ENCODE measurements at places on chromosomes 7 and 10.

DNA sequence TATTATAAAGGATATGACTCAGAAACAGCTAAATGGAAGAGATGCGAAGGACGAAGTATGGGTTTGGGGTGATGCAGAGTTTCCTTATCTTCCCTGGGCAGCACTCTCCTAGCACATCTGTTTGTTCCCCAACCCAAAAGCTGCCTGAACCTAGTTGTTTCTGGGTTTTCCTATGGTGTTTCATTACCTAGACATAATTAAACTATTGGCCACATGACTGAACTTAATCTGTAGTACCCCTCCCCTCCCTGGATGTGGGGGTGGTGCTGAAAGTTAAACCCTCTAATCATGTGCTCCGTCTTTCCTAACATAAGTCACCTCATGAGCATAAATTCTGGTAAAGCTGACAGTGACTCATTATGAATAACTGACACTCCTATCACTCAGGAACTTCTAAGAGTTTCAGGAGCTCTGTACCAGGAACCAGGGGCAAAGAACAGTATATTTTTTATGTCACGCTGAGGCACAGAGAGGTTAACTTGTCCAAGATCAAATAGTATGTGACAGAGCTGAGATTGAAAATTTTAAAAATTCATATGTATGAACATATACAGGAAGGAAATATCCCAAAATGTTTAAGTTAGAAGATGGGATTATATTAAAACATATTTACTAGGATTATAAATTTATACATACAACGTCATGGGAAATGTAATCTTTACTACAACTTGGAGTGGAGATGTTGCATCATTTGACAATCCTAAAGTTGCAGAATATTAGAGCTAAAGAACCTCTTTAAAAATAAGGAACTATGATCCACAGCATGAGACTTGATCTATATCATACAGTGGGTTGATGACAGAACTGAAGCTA is 4.8 kb downstream of the STRIP2 start:
- no peak for DNase-seq

- no peak for DNase-seq
Observed at GRCh38 chr10:35208949-35209613, 82.4 kb downstream of the CREM start.

DNA sequence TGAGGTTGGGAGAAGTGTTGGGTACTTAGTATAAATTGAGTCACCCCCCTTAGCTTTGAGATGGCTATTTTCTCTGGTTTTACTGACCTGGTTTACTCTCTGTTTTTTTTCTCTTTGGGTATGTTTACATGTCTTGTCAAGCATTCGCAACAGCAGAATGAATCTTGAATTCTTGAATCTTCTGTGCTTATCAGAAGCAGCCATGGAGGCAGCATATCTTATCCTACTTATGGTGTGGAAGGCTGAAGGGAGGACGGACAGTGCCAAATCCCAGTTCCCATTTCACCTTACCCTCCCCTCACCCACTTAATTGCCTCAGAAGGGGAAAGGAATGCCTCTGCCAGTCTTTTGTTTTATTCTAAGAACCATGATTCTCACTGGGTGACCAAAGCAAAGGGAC is 3.7 kb downstream of the SND1 start:
- no peak for DNase-seq

DNA sequence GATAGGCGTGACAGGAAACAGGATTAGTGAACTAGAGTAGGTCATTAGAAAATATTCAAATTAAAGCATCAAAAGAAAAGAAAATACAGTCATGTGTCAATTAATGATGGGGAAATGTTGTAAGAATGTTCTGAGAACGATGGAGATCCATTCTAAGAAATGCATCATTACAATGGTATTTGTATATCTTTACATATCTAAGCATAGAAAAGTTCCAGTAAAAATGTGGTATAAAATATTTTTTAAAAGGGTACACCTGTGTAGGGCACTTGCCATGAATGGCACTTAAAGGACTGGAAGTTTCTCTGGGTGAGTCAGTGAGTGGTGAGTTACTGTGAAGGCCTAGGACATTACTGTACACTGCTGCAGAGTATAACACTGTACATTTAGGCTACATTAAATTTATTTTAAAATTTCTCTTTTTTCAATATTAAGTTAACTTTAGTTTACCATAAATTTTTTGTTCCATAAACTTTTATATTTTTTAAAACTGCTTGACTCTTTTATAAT is 282.5 kb downstream of the BMPER start:
- no peak for DNase-seq

GRCh38 chr7:17787257-17787656 is 153.0 kb downstream of the SNX13 start:
- DNase-seq, result no peak

- no peak for DNase-seq
Observed at GRCh38 chr7:156223935-156224832, 411.9 kb upstream of the SHH start.

DNA sequence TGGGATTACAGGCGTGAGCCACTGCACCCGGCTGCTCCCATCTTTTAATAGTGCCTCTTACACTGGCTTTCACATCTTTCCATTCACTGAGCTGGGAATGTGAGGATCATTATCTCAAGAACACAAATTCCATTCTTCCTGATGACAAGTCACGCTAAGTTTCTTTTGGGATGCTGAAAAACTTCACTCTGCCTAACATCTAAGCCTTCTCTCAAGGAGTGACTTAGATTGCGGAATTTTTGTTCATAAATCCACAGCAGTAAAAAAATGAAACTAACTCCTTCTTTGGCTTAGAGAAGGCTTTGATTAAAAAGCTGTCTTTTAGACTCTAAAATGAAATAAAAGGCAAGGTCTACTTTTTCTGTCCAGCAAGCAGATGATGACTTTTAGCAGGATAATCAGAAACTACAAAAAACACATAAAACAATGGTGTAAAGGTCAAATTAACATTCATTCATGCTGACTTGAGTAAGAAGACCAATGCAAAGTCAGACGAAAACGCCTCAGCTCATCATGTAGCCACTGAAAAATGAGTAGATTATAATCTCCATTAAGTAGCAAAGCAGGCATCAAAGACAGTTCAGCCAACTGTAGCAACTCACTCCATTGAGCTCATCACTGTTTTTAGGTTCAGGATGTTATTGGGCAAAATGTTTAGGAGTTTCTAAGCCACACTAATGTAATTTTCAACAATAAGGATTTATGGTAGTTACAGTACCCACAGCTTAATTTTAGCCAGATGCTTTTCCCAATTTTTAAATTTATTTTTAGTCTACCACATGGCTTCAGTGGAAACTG is 178.8 kb downstream of the ELMO1 start:
- DNase-seq, result no peak

DNA sequence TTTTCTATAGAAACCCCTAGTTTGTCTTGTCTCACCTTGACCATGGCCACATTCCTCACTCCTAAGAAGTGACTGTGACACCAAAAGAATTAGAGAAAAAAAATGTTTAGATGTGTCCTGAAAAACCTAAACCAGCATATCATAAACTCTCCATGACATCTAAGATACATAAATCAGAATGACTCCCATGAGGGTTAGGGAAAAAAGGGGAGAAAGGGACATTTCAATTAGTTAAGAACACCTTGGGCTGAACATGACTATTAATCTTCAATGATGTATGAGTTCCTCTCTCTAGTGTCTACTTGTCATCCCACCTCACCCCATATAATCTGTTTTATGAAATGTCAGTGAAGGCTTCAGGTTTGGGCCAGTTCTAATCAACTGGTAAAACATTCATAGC is 31.1 kb downstream of the KDM7A start:
- DNase-seq, result no peak

- no peak for DNase-seq
Observed at GRCh38 chr7:137579913-137580640, 236.5 kb upstream of the PTN start.

DNA sequence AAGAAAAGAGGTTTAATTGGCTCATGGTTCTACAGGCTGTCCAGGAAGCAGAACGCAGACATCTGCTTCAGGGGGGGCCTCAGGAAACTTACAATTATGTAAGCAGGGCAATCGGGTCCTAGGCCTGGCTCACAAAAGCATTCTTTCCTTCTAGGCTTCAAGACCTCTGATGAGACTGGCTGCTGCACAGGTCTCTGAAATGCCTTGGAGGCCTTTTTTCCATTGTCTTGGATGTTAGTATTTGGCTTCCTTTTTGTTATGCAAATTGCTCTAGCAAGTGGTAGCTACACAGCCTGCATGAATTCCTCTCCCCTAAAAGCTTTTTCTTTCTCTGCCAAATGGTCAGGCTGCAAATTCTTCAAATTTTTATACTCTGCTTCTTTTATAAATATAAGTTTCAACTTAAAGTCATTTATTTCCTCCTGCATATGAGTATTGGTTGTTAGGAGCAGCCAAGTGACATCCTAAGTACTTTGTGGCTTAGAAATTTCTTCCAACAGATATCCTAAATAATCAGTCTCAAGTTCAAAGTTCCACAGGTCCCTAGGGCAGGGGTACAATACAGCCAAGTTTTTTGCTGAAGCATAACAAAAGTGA is 83.1 kb upstream of the SEMA3A start:
- no peak for DNase-seq

DNA sequence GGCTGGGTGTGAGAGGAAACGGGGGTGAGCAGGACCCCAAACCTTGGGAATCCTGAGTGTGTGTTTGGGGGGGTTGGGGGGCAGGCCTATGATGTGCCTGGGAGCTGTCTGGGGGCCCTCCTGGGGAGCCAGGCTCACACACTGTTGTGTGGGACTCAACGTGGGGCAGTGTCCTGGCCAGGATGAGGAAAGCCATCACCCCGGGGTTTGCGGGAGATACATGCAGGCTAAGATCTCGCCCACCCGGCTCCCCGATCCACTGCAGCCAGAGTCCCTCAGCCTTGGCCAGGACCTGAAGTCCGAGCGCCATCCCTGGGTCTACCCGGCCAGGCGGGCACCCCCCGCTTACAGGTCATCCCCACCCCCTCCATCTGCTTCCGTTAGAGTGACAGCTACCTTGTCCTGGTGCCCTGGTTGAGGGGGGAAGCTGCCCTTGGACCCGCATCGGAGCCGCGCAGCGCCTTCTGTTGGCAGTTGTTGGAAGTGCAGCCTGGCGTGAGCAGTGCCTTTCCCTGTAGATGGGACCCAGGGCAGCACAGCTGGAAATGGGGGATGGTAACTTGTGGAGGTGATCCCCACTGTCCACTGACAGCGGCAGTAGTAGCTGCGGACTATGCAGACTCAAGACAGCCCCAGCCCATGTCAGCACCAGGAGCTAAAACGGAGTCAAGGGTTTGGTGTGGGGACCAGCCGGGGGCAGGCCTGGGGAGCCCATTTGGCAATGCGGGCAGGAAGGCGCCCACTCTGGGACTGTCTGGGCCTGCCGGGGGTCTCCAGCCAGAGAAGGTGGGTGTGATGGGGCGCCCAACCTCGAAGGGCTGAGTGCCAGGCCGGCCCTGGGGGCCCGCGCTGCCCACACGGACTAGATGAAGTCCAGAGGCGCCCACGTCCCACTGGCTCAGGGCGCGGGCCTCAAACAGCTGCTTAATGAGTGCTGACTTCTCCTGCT is 885.6 kb upstream of the ZNF722 start:
- DNase-seq, result no peak

- DNase-seq, result peak; percentile 79
Observed at GRCh38 chr7:48782511-48782910, 141.8 kb upstream of the CDC14C start.

- DNase-seq, result no peak
Observed at GRCh38 chr10:88474884-88475844, 108.0 kb downstream of the RNLS start.

GRCh38 chr10:96889415-96890171 is 57.5 kb downstream of the LCOR start:
- DNase-seq, result no peak

- no peak for DNase-seq
Observed at GRCh38 chr7:105742787-105743186, 133.6 kb downstream of the ATXN7L1 start.

GRCh38 chr10:118543714-118544400 is 51.6 kb downstream of the PRLHR start:
- DNase-seq, result peak; percentile 40

DNA sequence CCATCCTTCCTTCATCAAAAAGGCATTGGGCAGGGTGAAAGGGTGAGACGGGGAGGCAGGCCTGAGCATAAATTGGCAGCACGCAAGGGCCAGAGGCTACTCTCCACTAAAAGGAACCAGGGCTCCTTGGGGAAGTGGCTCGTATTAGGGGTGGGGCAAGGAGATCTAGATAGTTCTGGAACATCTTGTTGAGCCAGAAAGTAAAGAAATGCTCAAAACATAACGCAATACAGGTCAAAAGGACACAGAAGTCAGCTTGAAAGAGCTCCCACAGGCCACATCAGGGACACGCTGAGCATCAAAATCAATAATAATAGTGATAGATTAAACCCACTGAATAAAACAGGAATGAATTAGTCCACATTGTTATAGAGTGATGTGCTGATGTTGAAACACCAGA is 203.1 kb downstream of the ELMO1 start:
- DNase-seq, result no peak

GRCh38 chr7:131649003-131649541 is 92.6 kb upstream of the PODXL start:
- no peak for DNase-seq

- no peak for DNase-seq
Observed at GRCh38 chr7:43658718-43659548, 70.4 kb downstream of the COA1 start.

DNA sequence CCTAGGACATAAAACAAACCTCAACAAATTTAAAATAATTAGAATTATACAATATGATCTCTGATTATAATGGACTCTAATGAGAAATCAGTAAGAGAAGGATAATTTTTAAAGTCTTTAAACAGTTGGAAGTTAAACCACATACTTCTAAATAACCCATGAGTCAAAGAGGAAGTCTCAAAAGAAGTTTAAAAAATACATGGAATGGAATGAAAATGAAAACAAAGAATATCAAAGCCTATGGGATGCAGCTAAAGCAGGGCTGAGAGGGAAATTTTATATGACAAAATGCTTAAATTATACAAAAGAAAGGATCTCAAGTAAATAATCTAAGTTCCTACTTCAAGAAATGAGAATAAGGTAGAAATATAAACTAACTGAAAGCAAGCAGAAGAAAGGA is 460.5 kb downstream of the RPS24 start:
- no peak for DNase-seq

DNA sequence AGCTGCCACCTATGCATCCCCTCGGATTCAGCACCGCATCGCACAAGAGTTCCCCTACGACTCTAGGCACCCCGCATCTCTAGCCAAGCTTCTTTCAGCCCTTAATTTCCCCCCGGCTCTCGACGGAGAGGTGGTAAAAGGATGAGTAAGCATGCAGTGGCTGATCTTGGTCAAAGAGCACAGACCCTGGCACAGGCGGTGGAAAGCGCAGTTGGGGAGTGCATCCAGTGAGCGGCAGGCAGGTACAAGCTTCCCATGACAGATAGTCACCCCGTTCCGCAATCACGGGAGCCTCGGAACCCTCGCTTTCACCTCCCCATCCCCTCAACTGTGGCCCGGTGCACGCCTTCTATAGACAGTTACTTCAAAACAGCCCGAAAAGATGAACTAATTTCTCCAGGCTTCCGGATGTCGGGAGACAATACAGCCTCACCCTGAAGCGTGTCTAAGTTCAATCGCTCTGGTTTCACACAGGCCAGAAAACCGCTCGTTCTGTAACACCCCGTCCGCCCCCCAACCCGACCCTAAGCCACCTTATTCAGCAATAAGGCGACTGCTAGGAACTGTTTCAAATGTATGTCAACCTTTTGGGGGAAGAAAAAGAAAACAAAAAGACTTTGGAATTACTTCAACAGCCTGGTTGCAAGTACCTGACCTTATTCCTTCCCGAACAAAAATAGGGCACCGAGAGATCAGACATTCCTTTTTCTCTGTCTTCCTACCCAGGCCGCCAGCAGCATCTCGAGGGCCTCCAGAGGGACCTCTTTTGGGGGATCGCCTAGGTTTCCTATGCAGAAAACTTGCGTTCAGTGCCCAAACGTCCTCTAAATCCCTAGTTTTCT is 1.4 kb downstream of the RHEB start:
- no peak for DNase-seq

GRCh38 chr7:155807065-155807671 is 5.1 kb downstream of the SHH start:
- no peak for DNase-seq

Data from NCI-H748 treated with DMSO at 0.1 percent for 48 hours (cell line).